ENCODE measurements at places on chromosomes 13 and 19. TPM values are rescaled to one million over a fixed set of nuclear protein-coding genes. Genes with fewer than 3 reads are reported as not detected.

GRCh38 chr13:103556681-103557080 lies 490.5 kb upstream of the SLC10A2 start:
- no peak for DNase-seq

- no peak for DNase-seq
Measured at GRCh38 chr13:109389892-109390345, 396.5 kb downstream of the IRS2 start.

DNA sequence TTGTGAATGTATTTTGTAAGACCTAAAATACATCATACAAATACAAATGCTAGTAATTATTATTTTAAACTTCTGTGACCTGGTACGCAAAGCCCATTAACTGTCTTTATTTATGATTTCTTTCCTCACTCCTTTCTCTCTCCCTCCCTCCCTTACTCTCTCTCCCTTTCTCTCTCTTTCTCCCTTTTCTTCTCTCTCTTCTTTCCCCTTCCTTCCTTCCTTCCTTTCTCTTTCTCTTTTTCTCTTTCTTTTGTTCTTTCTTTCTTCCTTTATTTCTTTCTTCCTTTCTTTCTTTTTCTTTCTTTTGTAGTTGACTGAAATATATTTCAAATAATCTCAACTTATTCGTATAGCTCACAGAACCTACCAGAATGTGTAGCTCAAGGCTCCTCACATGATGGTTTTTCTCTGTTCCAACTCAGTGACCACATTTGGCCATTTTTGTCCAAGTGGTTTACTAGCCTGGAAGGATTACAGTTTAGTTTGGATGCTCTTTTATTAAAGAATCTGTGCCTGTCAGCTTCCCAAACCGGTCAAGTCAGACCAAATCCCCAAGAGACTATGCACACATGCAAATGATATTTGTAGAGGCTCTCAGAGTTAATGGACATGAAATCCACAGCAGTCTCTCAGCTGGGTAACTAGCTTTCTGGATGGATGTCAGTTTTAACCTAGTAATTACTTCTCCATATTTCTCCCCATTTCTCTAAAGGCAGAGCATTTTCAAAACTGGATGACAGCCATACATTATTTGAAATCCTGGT lies 71.7 kb downstream of the POSTN start:
- DNase-seq = no peak

DNA sequence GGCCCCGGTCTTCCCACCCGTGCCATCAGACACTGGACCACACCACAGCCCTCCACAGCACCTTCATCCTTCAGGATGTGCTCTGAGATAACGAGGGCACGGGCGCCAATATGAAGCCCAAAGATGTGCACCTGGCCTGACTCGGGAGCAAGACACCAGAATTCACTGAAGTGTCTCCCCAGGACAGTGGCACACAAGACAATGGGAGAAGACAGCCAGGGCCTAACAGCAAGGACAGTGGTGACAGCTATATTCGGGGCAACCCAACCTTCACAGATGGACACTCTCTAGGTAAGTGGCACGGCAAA lies 7.2 kb downstream of the DDX39A start:
- DNase-seq = no peak

DNA sequence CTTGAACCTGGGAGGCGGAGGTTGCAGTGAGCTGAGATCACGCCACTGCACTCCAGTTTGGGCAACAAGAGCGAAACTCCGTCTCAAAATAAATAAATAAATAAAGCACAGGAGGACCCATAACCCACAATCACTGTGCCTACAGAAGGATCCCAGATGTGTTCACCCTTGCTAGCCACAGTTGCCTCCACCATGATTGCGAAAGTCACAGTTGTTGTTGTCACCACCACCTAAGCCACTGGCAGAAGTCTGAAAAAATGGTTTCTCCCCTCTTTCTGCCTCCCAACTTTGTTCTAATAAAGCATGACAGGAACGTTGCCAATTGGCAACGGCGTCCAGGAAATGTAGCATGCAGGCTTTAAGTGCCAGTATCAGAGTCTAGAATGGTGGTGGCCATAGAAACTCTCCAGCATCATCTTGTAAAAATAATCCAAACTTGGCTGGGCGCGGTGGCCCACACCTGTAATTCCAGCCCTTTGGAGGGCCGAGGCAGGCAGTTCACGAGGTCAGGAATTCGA lies 2.2 kb upstream of the EPS15L1 start:
- DNase-seq = no peak

- no peak for DNase-seq
Measured at GRCh38 chr13:101155920-101156319, 260.4 kb downstream of the NALCN start.

GRCh38 chr13:99277629-99278028 lies 19.4 kb upstream of the GPR18 start:
- no peak for DNase-seq

GRCh38 chr19:1214862-1215731 lies 9.5 kb downstream of the STK11 start:
- no peak for DNase-seq

- no peak for DNase-seq
Measured at GRCh38 chr19:1151917-1152587, 22.0 kb downstream of the SBNO2 start.

GRCh38 chr13:113151745-113152690 lies 6.4 kb upstream of the PROZ start:
- DNase-seq = peak; percentile 69

GRCh38 chr13:83325125-83325853 lies 557.0 kb downstream of the SLITRK1 start:
- no peak for DNase-seq

- DNase-seq = peak; percentile 53
Measured at GRCh38 chr13:31945202-31945961, 86.2 kb upstream of the FRY start.

GRCh38 chr13:34409496-34410182 lies 532.4 kb upstream of the NBEA start:
- DNase-seq = no peak

- DNase-seq = peak; percentile 99
Measured at GRCh38 chr19:49555600-49556411, 24.6 kb downstream of the NOSIP start.

Gene KCTD12
- total RNA-seq = 3.5 TPM

Gene CPAMD8
- 5.2 TPM for total RNA-seq

Gene ZNF460
- 23.7 TPM for total RNA-seq

Gene NHLRC3
- total RNA-seq = 15.0 TPM

Gene CCNA1
- 0.97 TPM for total RNA-seq

Gene LSR
- 134 TPM for total RNA-seq

Gene PTPRH
- total RNA-seq = 2.3 TPM

Gene ZFP30
- 10.5 TPM for total RNA-seq

All from H7 (cell line).